ENCODE measurements at places on chromosomes 3 and 15.

GRCh38 chr3:170863816-170864215, 6.2 kb downstream of the RPL22L1 start:
- DNase-seq: no peak

GRCh38 chr3:152243301-152243711, 25.4 kb upstream of the MBNL1 start:
- no peak for DNase-seq

- no peak for DNase-seq
Observed at GRCh38 chr15:83379579-83379959, 67.6 kb upstream of the SH3GL3 start.

- DNase-seq: no peak
Observed at GRCh38 chr3:161084277-161084676, 20.9 kb downstream of the B3GALNT1 start.

GRCh38 chr15:67556976-67557570, 14.6 kb downstream of the MAP2K5 start:
- no peak for DNase-seq
